ENCODE measurements at places on chromosomes 5 and 9.

GRCh38 chr9:78213712-78214111 lies 22.2 kb upstream of the CEP78 start:
- no peak for DNase-seq

GRCh38 chr9:19445452-19445851 lies 36.6 kb downstream of the ACER2 start:
- no peak for DNase-seq

DNA sequence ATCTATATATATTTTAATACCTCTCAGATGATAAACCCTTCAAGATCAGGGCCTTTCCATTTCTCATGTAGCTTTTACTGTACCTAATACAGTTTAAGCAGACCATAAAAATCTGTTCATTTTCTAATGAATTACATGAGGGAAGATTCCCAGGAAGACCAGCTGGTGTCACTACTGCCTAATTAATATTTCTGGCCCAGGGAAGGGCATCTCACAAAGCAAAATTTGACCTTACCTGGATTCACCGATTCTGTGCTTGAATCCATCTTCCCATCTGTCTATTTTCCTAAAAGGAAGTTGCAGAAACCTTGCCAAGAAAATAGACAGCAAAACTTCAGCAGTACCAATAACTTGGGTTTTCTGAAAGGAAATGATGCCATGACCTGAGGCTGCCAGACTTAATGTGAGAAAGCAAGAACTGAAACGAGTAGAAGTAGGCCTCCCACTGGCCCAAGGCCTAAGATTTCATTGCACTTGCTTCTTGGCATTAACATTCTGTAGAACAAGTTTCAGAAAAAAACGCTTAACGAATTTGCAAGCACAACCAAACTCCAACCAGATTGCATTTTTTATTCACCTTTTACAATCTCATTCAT lies 83.0 kb upstream of the GLIS3 start:
- no peak for DNase-seq

DNA sequence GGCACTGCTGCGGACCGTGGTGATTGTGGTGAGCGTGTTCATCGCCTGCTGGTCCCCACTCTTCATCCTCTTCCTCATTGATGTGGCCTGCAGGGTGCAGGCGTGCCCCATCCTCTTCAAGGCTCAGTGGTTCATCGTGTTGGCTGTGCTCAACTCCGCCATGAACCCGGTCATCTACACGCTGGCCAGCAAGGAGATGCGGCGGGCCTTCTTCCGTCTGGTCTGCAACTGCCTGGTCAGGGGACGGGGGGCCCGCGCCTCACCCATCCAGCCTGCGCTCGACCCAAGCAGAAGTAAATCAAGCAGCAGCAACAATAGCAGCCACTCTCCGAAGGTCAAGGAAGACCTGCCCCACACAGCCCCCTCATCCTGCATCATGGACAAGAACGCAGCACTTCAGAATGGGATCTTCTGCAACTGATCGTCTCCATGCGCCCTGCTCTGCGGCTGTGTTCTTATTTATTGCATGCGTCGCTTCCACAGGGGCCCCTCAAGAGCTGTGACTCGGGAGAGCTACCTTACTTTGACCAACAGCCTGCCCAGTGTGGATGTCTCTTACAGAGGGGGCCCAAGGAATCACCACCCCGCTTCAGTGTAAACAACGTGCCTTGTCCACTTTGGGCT lies 10.8 kb downstream of the S1PR3 start:
- DNase-seq, result no peak

- DNase-seq, result no peak
These were observed 54.7 kb downstream of the NAA35 start for GRCh38 chr9:85995599-85995998.

GRCh38 chr9:69386651-69387050 lies 61.6 kb downstream of the ENTREP1 start:
- DNase-seq, result no peak

DNA sequence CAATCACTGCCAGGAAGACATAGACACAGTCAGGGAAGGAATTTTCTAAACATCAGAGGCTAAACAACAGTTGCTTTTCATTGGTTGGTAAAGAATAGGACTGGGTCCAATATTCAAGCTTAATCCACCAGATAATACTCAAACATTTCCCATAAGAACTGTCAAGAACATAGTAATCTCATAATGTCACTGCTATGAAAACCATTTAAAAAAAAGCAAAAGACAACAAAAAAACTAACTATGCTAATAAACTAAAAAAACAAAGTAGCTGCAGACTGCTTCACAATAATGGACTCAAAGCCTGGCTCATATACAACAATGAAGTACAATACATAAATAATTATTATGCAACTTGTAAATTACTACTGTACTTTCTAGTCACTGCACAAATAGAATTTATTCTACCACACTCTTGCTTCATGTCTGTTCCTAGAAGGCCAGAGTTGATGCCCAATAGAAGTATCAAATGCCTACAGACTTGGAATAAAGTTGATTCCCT lies 148.7 kb downstream of the MLLT3 start:
- no peak for DNase-seq
